ENCODE measurements at places on chromosomes 16 and 17.

DNA sequence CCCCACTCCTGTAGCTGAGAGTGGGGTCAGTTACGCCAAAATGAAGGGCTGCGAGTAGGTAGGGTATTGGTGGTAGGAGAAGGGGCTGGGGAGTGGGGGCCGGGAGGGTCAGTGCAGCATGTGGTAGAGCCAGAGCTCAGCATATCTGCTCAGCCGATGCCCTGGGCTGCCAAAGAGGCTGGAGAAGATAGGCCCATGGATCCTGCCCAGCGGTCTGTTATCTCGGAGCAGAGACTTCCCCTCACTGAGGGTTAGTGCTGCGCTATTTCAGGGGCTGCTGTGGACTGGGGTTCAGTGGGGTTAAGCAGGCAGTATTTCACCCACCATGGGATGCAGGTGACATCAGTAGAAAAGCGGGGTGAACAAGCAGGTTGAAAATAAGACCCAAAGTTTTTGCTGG, 19.7 kb downstream of the RHBDL3 start:
- no peak for DNase-seq

DNA sequence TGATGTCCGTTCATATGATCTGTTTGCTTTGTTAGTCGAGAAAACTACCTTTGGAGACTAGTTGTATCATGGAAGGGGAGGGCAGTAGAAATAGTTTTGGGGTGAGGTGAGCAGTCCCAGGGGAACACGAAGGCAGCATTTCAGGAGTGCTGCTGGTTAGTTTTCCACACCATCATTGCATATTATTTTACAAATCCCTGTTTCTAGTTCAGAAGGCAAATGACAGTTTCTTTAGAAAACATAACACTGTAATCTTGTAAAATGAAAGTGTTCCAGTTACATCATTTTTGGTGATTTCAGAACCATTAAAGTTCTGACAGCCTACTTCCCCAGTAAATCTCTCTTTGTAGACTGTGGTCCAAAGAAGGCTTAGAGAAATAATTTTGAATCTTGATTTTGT, 25.4 kb downstream of the BANP start:
- no peak for DNase-seq

DNA sequence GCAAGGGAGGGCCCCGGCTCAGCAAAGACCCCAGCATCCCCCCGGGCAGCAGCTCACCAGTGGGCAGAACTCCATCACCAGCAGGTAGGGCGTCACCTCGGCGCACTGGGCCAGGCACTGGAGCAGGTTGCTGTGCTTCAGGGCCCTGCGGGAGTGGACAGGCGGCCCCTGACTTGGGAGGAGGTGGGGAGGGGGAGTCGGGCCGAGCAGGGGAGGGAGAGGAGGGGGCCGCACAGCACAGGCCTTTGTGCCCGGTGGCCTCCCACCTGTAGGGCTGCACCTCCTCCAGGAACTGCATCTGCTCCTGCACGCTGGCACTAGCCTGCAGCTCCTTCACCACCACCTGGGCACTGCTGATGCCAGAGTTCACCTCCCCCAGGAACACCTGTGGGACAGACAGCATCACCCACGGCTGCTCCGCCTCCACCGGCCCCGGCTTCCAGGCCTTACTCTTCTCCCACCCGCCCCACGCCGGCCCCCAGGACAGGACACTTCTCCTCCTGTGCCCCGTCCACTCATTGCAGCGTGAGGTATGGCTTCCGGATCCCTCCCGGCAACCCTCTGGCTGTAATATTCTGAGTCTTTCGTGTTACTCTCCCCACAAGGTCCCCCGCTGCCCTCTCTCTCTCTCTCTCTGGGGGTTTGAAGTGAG, 37.7 kb upstream of the PVALEF start:
- DNase-seq = no peak

GRCh38 chr17:20121359-20122253, 112.4 kb downstream of the SPECC1 start:
- no peak for DNase-seq

GRCh38 chr17:9918804-9919352, 13.8 kb upstream of the RCVRN start:
- no peak for DNase-seq
